Stimulated activated CD4-positive, alpha-beta T cell treated with anti-CD3 and anti-CD28 coated beads, Interleukin-15, amount 100 ng/mL, for 1 hour (primary cell): ENCODE measurements at places on chromosomes 2 and 18.

- no peak for DNase-seq
These were observed 6.5 kb upstream of the KCNG2 start for GRCh38 chr18:79790996-79791972.

DNA sequence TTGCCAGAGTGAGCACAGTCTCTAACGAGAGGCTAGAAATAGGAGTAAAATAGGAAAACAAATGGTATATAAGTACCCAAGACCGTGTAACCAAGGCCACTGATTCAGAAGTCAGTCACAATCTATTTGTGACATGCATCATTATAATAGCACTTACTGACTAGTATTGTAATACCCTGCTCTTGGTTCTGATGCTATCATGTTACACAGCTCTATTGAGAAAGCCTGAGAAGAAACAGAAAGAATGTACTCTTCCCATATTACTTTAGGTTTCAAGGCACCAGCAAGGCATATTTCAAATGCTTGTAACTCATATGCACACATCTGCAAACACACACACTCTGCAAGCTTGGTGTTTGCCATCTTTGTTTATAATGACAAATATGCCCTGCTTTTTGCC, 746.4 kb downstream of the SLC4A3 start:
- DNase-seq = no peak

DNA sequence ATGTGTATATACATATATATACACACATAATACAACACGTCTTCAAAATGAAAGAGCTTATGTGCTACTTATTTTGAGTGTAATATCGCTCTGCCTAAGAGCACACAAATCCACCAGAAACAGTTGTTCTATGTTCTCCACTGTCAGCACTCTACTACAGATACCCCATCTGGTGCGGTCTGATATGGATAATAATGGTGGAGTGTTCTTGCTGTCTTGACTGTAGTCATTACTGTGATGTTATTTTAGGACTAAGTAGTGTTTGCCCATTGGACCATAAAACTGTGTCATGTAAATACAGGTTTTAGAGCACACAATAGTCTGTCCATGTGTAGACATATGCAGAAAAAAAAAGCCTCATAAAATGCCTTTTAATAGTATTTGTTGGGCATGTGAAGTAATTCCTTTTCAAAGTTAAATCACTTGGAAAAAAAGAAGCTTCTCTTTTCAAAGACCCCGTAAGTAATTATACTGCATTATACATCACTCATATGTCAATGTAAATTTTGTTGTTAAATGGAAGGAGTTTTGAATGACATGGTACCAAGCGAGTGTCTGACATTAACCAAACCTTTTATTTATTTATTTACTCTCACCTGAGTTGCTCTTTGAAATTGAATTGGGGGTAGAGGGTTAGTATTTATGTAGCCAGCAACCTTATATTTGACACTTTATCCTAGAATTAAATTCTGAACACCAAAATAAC, 1249.2 kb upstream of the ZEB2 start:
- no peak for DNase-seq

GRCh38 chr2:28169492-28169891, 223.2 kb upstream of the FOSL2 start:
- no peak for DNase-seq

- DNase-seq = no peak
These were observed 712 bp downstream of the SLC11A1 start for GRCh38 chr2:218382785-218383184.

GRCh38 chr2:239255628-239256349, 145.0 kb downstream of the HDAC4 start:
- no peak for DNase-seq
